Germinal center (tissue), 1 donor: ENCODE measurements at places on chromosomes 2 and 18.

- DNase-seq: no peak
These were observed 17.6 kb downstream of the CTNNA2 start for GRCh38 chr2:79530443-79530842.

DNA sequence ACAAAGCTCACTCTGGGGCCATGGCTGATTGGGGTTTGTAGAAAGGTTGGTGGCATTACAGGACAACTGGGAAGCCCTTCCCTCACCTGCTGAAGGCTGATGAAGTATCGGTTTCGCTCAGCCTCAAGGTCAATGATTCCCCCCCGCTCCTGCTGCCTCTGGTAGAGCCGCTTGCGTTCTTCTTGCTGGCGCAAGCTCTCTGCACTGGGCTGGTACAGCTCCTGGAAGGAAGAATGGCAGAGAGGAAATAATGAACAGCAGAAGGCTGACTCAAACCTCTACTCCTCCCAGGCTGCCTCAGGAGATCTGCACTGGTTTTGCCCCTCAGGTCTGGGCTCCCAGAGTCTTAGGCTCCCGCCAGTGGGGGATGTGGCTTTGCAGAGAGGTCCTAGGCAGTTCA, 5.2 kb downstream of the BCS1L start:
- DNase-seq: no peak

- DNase-seq: no peak
These were observed 101.4 kb upstream of the RAB6C start for GRCh38 chr2:129877795-129878775.

DNA sequence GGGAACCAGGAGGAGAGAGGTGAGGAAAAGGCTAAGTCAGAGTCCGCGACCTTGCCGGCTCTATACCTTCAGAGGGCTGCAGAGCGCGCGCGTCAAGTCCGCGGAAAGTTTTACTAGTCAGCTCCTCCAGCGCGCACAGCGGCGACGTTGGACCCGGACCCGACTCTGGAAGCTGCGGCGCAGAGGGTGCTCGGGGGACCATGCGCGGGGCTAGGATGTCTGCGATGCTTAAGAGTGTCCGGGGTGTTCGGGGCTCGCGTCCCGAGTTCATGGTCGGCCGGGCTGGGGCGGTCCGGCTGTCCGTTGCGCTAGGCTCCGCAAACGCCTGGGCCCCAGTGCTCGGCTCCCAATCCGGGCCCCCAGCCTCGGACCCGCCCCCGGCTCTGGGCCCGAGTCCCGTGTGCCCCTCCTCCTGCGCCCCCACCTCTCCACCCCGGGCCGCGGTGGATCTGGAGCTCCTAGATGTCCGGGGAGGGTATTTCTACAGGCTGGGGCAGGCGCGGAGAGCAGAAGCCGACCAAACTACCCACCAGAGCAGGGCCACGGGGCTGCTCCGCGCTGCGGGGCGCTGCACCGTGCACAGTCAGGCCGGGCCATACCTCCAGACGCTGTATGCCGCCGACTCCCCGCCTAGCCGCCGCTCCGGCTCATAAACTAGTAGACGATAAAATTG, at the start of gene LBX2:
LBX2 (minus strand) TSS at position 337 of the 673 bp plus-strand sequence; CDS start at position 271, 66 bp downstream.
- no peak for DNase-seq

DNA sequence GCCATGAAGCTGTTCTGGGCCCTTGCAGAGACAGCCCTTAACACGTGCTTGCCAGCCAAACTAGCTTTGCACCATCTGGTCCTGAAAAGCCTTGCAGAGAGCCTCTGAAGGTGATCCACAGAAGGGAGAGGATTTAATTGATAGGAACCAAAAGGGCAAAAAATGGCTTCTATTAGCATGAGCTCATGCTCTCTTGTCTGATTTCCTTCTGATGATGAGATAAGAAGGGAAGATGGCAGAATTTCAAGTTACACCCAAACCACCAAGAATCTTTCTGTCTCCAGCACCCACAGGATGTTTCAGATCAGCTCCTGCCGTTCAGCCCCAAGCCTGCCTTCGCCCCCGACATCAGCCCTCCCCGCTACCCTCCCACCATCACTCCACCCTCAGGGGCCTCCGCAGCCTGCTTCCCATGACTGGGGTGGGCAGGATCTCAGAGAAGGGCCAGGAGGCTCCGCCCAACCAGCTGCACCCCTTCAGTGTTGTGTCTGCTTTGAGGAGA, 23.4 kb upstream of the GLI2 start:
- DNase-seq: no peak

DNA sequence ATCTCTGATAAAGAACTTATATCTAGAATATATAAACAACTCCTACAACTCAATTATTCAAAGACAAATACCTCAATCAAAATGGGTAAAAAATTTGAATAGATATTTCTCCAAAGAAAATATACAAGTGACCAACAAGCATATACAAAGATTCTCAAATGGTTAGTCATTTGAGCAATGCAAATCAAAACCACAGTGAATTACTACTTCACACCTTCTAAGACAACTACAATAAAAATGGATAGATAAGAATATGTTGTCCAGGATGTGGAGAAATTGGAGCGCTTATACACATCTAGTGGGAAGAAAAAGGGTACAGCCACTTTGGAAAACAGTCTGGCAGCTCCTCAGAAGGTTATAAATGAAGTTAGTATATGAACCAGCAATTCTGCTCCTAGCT, 332.9 kb downstream of the TGIF1 start:
- DNase-seq: no peak

GRCh38 chr2:168426861-168427260, 29.2 kb upstream of the CERS6 start:
- no peak for DNase-seq

- no peak for DNase-seq
These were observed 51.4 kb upstream of the RIOK3 start for GRCh38 chr18:23401400-23402347.

DNA sequence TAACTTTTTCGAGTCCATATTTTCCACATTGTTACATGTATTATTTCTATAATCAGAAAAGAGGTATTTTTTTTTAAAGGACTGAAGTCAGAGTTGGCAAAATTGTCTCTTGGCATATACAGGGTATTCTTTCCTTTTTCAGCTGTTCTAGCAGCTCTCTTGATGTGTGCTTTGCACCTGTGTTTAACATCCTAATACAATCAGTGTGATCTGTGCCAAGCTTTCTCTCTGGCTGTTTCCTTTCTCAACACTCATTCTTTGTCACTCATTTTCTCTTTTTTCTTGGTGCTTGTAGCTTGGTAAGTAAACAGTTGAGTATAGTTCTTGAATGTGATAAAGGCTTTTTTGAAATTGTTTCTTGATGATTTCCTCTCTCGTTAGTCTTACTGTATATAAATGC, 9.2 kb downstream of the RNMT start:
- no peak for DNase-seq

DNA sequence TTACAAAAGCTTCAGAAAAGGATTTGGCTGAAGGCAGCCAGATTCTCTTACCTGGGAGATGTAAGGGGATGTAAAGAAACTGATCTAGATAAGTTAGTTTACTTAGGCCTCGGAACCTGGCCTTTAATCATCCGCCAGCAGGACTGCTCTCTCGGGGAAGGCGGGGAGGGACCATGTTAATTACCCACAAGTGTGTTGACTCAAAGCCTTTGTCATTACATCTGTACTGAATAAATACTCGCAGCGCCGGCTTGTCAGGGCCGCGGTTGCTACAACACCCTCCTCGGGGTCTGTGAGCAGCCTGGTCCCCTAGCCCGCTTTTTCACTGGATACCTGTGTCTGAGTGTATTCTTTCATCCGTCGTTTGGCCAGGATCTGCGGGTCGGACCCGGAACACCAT, 6.7 kb downstream of the CHMP3 start:
- no peak for DNase-seq

GRCh38 chr2:8514274-8514662, 167.6 kb upstream of the ID2 start:
- DNase-seq: no peak

DNA sequence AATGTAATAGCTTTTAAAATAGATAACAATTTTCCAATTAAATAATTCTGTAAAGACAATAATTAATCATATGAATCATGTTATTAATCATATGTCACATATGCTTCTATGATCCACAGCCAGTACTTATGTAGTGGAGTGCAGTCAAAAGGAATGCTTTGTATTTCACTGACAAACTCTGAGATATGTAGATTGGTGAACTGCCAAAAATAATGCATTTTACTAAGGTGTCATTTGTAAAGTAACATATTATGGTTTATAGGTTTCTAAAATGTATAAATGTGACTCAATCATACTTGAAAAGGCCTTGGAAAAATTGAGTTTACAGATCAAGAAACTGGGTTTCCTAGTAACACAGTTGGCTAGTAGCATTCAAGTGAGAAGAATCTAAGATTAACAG, 93.8 kb upstream of the KCNH7 start:
- no peak for DNase-seq

- DNase-seq: no peak
These were observed 323.1 kb downstream of the CTNNA2 start for GRCh38 chr2:79835911-79836310.

- peak; percentile 63 for DNase-seq
These were observed 4.0 kb upstream of the WNT10A start for GRCh38 chr2:218876562-218877219.

- no peak for DNase-seq
These were observed 74.8 kb downstream of the CDK15 start for GRCh38 chr2:201880993-201881611.

GRCh38 chr2:46650556-46651001, 171.2 kb downstream of the TMEM247 start:
- DNase-seq: peak; percentile 52

DNA sequence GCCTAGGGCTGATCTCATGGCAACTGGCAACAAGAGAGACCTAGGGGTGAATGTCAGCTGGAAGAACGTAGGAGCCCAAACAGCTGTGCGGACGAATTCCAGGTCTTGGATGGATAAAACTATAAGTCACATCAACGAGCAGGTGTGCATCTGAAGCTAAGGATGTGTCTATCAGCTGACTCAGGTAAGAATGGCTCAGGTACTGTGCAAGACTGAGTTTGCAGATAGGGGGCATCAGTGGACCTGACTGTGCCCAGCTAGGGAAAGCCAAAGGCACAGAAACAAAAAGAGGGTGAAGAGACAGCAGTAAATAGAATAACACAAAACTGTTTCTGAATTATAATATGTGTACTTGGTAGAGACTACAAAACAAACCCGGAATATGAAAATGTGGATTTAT, 357.3 kb downstream of the ZEB2 start:
- DNase-seq: peak; percentile 37

GRCh38 chr18:65946777-65947176, 196.0 kb downstream of the CDH7 start:
- DNase-seq: no peak

DNA sequence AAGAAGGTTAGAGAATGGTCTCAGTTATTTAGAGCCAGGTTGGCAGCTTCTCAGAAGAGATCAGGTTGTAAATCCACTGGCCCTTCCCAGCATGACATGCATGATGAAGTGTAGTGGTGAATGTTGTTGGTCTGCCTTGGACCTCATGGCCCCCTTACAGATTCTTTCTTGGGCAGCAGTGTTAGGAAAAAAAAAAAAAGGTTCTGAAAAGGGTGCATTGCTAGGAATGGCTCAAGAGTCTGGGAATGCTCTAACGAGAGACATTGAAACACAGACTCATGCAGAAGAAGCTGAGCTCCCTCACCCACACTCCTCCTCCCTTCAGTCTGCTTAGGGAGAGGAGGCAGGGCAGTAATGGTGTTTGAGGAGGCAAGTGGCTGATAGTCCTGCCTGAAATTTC, 105.5 kb downstream of the POLE4 start:
- no peak for DNase-seq

DNA sequence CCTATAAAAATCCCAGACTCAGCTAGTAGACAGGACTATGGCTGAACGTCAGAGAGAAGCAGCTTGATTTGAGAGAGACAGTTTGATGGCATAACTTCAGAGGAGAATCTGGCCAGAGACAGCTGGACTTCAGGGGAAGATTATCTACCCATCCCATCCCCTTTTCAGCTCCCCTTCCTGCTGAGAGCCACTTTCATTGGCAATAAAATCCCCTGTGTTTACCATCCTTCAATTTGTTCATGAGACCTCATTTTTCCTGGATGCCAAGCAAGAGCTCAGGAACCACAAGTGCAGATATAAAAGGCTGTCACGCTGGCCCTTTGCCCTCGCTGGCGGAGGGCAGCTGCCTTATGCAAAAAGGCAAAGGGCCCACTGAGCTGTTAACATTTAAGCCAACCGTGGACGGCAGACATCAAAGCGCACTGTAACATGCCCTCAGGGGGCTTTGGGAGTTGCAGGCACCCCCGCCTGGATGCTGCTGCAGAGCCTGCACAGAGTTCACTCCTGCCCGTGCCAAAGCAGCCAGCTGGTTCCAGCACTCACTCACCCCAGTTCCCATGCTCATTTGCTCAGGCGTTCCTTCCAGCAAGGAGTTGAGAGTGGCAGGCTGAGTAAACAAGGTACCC, 164.3 kb upstream of the PGAP1 start:
- DNase-seq: no peak

DNA sequence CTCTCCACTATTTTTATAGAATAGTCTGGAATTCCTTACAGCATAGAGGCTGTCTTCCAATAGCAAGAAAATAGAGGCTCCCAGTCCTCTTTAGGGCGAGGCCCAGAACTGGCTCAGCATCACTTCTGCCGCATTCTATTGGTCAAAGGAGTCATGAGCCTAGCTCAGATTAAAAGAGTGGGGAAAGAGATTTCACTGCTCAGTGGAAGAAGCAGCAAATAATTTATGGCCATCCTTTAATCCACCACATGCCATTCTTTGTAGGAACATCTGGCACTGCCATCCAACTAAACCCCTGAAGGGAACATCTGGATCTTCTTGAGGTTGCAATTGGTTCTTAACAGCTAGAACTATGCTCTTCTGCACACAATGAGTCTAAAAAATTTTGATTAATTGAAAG, 43.4 kb upstream of the NEUROD1 start:
- DNase-seq: no peak

DNA sequence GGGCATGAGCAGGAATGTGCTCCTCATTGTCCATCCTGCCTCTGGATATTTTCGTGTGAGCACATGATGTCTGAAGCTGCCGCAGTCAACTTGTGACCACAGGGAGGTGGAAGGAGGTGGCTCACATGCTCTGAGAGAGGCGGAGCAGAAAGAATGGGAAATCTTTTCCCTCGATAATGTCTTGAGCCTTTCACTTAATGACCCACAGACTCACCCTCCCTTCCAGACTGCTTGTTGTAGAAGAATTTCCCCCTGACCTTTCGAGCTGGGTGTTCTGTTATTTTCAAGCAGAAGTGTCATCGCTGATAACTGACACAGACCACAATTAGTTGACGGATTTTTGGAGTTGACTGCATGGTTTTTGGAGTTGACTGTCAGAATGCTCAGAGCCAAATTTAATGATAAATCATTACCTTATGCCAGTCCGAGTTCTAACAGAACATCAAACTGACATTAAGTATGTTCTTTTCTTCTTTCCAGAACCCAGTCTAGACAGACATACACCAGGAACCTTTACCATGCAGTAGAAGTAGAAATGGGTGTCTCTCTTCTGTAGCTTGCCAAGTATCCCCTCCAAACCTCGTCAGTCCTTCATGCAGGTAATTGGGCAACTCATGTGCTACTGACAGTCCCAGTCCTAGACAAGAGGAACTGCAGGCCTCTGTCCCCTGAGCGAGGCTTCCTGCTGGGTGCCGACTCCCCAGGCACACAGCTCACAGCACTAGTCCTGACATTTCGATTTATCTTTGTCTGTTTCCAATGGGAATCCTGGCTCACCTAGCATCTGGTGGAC, 29.4 kb upstream of the RTTN start:
- no peak for DNase-seq

GRCh38 chr2:237691908-237692600, 64.7 kb downstream of the LRRFIP1 start:
- DNase-seq: peak; percentile 96

- DNase-seq: no peak
These were observed 135.5 kb upstream of the ZSWIM2 start for GRCh38 chr2:186984481-186984880.

GRCh38 chr2:136239079-136239685, 121.2 kb upstream of the CXCR4 start:
- DNase-seq: no peak

GRCh38 chr2:57881998-57882888, 164.4 kb upstream of the VRK2 start:
- DNase-seq: no peak
